ENCODE measurements at places on chromosomes 6 and 20.

GRCh38 chr6:99612551-99613408, 6.1 kb downstream of the PRDM13 start:
- no peak for DNase-seq

- DNase-seq: no peak
Measured at GRCh38 chr6:146341493-146342230, 202.0 kb upstream of the RAB32 start.

GRCh38 chr6:106715922-106716321, 86.5 kb downstream of the QRSL1 start:
- DNase-seq: no peak

- peak; percentile 61 for DNase-seq
Measured at GRCh38 chr6:6057442-6058053, 50.8 kb upstream of the NRN1 start.

GRCh38 chr20:47700327-47700726, 85.0 kb downstream of the SULF2 start:
- DNase-seq: no peak

GRCh38 chr6:149545258-149545753, 537 bp downstream of the PPIL4 start:
- DNase-seq: peak; percentile 75

- DNase-seq: no peak
Measured at GRCh38 chr6:12017263-12017662, 5.2 kb downstream of the HIVEP1 start.

- peak; percentile 85 for DNase-seq
Measured at GRCh38 chr6:14270925-14271788, 153.6 kb downstream of the CD83 start.

DNA sequence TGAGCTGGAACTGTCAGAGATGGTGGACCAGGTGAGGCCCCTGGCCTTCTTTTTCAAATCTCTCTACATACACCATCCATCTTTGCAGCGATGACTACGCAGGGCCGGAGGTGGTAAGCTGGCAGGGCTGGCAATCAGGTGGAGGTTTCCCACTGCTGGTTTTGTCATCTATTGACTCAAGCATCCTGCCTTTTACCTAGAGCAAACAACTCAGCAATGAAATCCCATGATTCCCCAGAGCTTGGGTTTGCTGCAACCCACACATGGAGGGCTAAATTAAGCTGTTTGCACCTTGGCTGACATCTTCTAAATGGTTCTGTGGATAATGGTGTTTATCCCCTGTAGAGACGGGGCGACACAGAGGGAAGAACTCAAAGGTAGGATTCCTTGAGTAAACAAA, 170.2 kb downstream of the SCP2D1 start:
- no peak for DNase-seq

All from brain microvascular endothelial cell (primary cell).